CD4-positive, alpha-beta T cell treated with Interleukin-15 for 4 hours (primary cell): ENCODE measurements at places on chromosomes 6 and 20.

- no peak for DNase-seq
Measured at GRCh38 chr6:119002069-119002468, 67.1 kb upstream of the MCM9 start.

GRCh38 chr20:20293691-20294385 is 74.1 kb upstream of the INSM1 start:
- no peak for DNase-seq

GRCh38 chr6:54014440-54014839 is 96.8 kb upstream of the MLIP start:
- DNase-seq = no peak

GRCh38 chr20:32577657-32578056 is 7.5 kb downstream of the NOL4L start:
- no peak for DNase-seq

DNA sequence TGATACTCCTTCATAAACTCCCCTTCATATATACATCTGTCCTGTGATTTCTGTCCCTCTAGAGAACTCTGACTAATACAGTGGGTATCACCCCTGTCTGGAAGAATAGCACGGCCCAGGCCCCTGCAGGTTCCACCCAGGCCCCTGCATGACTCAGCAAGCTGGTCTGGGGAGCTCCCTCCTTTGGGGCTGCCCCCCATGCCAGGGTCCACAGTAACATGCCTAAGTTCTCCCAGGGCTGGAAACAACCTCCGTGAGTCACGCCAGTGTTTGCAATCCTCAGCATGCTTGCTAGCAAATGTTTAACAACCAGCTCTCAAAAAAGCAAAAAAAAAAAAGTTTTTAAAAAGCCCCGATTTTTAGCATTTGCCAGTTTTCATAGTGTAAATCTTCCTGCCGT is 134.3 kb upstream of the CDH4 start:
- DNase-seq = no peak

- DNase-seq = no peak
Measured at GRCh38 chr20:6851136-6851535, 83.7 kb downstream of the BMP2 start.

GRCh38 chr20:4324611-4325243 is 309.4 kb upstream of the RNF24 start:
- DNase-seq = no peak

- DNase-seq = no peak
Measured at GRCh38 chr6:124873066-124873410, 89.2 kb upstream of the RNF217 start.

- DNase-seq = no peak
Measured at GRCh38 chr20:14830466-14830865, 493.1 kb upstream of the FLRT3 start.

DNA sequence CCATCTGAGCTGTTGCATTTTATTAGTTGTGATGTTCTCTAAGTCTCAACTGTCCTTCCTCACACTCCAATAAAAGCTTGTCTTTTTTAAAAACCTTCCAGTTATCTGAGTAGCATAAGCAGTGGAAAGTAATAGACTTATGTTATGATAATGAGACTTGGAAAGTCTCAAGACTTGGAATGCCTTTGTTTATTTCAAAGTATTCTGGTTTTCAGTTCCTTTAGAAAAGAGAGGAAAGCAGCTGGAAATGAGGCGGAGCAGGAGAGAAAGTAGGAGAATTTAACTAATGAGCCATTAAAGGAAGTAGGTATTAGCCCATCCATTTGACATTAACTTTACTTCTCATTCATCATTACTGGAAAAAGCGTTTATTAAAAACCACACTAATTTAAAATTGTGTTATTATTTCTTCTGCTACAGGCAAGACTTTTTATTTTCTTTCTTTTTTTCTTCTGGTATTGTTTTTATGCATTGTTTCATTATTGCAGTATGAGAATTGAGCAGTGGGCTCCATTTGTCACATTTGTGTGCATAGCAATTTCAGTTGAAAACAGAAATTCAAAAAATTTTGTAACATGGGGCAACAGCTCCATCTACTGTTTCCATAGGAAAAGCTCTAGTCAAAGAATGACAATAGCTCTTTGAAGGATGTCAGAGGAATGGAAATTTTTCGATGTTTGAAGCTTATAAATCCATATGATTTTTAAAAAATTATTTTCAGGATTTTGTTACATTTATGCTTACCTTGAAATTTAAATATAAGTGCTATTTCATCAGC is 194.8 kb downstream of the COL9A1 start:
- peak; percentile 19 for DNase-seq

GRCh38 chr6:108407904-108408827 is 113.3 kb downstream of the AFG1L start:
- no peak for DNase-seq

DNA sequence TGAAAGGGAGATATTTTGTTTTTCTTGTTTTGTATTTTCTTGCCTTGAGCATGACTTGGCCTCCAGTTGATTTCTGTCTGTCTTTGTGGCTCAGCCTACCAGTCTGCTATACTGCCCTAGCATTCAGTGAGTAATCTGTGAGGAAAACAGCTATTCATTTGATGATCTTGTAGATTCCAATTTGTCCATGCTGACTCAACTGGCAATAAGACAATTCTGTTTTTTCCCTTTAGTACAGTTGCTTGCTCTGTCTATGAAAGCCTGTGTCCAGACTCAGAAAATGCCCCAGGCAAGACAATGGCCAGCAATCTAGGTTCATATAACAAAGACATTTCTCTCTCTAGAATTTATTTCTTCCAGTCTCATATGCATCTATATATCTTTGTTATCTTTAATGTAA is 10.9 kb upstream of the SOX4 start:
- no peak for DNase-seq

DNA sequence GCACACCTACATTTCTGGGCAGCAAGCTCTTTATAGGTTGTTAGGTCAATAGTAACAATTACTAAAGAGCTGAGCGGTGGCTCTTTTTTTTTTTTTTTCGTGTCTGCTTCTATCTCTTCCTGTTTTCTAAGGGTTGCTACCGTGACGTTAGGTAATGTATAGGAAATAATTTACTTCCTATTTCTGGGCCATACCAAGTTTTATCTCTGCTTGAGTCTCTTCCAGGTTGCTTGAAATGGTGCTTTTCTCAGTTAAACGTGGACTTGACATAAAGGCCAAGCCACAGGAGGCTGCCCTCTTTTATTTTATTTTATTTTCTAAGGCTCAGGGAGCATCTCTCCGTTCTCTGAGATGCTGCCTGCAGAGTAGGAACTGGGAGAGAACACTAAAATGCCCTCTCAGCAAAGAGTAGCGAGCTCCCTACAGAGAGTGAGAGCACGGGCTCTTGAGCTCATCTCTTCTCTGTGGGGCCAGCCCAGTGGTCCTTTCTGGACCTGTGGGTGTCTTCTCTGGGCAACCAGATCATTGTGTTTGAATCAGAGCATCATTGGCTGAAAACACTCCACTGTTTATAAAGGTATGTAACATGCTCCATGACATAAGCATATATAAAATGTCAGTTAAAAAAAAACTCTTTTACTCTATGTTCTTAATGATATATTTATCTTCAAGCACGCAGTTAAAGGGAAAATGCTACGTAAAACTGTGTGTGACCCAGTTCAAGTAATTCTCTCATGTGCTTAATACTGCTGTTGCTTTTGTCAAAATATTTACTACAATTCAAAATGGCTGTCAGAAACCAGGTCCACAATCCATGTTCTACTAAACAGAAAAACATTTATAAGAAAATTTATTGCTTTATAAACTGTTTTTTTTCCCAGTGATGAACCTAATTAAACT is at the start of gene ZNF831:
Gene ZNF831, plus strand, starts transcription at position 191 of the 900 bp plus-strand sequence. CDS start 27,199 bp downstream, outside the sequence.
- peak; percentile 57 for DNase-seq

DNA sequence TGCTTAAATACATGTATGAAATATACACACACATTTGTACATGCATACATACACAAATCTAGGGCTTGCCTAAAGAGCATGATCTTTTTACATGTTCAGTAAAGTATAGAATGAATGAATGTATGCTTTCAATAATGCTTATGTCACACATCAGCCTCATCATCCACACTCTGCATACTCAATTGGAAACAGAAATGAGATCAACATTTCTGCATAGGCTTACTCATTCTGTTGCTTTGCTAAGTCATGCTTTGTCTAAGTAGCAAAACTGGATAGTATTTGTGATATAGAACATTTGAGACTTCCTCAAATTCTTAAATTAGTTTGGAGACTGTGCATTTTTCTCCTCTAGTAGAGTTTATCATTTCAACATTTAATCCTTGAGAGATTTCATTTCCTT is 343.3 kb downstream of the ADGRB3 start:
- DNase-seq = no peak

GRCh38 chr6:153092082-153093013 is 38.7 kb downstream of the RGS17 start:
- DNase-seq = no peak

DNA sequence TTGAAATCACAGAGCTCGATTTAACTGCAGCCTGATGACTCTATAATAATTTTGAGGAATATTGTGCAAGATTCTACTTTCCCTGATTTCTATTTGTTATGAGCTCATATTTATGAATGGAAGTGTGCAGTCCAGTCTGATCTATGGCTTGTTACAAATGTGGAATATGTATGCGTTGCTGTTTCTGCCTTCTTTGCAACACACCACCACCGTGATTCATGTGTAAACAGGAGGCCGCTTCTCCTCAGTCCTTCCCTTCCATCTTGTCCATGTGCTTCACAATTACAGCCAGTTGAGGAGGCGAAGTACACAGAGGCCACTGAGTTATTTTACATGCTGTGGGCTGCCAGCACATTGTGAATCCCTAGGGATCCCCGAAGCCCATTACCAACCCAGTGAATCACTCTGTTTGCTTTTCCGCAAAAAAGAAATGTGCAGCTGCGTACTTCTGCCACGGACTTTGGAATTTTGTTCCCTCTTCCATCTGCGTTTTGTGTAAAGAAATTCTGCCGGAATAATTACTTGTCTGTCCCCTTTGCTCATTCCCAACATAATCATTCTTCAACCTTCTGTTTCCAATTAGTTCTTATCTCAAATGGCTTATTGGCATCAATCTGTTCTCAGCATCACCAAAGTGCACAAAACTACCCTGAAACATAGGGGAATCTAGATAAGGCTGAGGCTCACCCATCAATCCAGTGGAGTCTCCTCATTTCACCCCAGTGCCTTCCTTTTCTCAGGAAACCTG is 551.6 kb upstream of the CITED2 start:
- no peak for DNase-seq

DNA sequence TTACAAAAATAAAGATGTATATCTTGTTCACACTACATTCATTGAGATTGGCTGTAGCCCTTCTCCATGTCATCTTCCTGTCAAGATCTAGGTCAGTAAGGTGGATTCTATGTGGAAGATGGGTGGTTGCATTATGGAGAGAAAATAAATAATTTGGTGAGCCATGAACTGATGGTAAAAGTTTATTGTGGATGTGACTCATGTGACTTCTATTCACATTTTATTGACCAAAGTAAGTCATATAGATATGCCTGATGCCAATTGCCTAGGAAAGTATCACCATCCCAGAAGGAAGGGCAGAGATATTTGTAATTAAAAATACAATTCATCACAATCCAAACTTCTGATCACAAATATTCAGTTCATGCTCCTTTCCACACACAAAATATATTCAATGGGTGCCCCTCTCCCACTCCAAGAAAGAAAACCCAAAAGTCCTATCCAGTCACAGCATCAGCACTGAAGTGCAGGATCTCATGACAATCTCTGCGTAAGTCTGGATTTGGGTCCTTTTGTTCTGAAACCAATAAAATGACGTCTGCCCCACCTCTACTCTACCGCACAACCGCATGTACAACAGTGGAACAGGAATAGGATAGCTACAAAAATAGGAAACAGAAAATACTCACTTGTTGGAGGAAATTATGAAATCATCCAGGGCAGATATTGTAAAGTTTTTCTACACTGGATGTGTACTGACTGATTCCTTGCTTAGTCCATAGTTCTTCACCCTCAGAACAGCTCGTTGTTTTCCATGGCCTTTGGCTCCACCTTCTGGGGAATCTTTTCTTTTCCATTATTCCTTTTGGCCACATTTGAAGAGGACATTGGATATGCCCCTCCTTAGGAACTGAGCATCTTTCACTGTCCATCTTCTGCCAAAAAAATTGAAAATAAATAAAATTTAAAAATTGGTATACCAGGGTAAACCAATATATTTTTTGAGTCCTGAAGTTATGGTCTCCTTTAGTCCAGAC is 16.1 kb upstream of the SLC17A3 start:
- peak; percentile 12 for DNase-seq

- DNase-seq = no peak
Measured at GRCh38 chr6:21263531-21264287, 329.8 kb upstream of the SOX4 start.

GRCh38 chr6:14254505-14254904 is 136.9 kb downstream of the CD83 start:
- no peak for DNase-seq

GRCh38 chr20:15814911-15815310 is 758.3 kb downstream of the KIF16B start:
- DNase-seq = no peak

GRCh38 chr20:64095927-64096326 is 11.4 kb downstream of the NPBWR2 start:
- no peak for DNase-seq

DNA sequence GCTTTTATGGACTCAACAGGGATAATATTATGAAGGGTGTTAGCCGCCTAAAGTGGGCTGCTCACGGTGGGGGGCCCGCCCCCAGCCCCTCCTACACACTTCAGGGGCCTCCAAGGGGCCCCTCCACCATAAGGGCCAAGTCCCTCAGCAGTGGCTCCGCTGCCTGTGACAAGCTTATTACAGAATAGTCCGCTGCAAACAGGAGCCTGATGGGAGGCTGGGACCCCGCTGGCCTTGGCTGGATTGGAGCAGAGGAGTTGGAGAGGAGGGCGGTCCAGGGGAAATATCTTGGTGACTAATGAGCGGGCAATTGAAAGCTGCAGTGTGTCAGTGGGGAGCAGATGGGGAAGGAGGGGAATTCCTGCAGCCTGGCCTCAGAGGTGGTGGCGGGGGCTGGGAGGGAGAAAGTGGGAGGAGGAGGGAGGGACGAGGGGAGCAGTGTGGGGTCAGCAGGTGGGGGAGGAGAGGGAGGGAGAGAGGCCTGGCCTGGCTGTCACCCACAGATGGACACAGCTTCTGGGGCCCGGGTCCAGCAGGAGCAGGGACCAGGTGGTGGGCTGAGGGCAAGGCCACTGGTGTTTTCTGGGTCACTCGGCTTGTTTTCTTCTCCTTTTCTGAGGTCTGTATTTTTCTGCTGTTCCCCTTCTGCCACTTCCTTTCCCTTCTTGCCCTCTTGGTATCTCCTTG is 57.6 kb upstream of the FOXP4 start:
- DNase-seq = no peak
